ENCODE measurements at places on chromosomes 11 and 22.

DNA sequence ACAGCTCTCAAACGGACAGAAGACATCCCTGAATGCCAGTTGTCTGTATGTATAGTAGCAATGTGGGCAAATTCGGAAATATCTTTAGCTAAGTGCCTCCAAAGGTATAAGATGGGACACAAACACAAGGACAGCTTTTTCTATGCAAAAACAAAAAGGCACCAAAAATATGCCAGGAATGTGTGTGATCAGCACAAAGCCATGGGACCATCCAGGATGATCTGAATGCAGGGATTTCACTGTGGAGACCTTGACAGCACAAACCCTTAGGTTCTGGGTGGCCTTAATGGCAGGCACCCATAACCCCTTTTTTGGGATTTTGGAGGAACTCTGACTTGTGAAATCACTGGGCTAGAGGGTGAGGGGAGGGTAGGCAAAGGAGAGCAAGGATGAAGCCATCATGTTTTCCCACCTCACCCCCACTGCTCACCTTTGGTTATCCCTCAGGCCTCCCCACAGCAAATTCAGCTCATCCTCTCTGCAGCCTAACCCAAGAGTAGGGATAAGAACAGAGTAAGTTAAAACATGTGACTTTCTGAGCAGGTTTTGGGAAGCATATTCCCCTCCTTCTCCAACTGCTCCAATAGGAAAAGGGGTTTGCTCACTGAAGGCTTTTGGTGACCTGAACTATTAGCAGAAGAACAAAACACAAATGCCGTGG lies 154.6 kb downstream of the SNX19 start:
- peak; percentile 40 for DNase-seq

DNA sequence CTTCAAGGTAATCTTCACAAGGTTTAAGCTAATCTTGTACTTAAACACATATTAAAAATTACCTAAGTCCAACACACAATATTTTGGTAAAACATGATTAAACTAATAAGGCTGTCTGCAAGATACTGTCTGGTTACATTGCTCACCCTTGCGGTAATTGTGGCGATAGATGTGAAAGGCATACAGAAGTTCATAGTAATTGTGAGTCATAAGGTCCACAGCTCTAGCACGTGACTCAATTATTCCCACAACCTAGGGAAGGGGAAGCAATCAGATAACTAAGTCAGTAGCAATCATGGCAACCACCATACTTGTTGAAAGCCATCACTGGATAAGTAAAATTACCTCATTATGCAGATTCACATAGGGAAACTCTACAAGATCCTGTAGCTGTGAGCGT lies 30.5 kb upstream of the FNBP4 start:
- no peak for DNase-seq

- DNase-seq, result no peak
Measured at GRCh38 chr11:73323464-73323863, 15.4 kb downstream of the ARHGEF17 start.

DNA sequence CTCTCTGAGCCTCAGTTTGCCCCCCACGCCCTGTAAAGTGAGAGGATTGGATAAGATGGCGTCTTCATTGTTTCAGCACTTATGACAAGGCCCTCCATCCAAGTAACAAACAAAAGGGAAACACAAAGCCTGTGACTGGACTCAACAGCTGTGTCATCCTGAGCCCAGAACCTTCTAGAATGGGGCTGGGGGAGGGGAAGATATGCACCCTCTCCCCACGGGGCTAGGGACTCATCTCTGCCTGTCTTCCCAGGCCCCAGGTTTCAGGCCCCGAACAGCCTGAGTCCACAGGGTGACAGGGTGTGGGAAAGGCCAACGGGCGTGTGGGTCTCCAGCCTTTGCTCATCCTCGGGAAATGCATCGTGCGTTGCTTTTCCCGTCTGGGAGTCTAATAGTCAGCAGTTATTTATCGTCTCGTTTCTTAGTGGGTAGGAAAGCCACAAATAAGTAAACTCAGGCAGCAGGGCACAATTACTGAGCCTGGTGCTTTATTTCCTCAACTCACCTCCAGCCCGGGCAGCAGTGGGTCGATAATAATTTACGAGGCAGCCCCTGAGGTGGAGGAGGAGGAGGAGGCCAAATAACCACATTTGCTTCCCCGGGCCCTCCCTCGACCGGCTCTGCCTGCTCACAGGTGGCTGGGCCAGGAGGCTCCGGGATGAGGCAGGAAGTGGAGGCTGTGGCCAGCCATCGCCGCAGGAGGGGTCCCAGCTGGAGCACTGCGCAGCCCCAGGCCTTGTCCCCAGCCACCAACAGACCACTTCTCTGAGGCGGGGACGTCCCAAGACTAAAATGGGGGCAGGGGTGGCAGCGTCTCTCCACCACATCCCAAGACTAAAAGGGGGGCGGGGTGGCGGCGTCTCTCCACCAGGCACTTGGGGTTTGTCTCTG lies 54.4 kb downstream of the FLRT1 start:
- no peak for DNase-seq

DNA sequence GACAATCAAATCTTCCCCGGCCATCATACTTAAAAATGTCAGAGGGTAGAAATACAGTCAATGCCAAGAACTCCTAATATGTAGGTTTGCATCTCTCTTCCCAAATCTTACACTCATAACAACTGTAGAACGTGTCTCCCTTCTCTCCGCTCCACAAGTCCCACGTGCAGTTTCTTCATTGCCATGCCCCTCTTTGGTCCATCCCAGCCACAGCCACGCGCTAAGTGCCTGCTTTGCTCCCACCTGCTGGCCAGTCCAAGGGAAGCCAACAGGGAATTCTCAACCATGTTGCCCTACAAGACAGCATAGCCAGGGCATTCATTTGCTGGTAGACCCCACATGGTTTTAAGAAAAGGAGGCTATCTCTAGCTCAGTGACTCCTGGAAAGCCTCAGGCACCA lies 420.6 kb upstream of the ISX start:
- no peak for DNase-seq

DNA sequence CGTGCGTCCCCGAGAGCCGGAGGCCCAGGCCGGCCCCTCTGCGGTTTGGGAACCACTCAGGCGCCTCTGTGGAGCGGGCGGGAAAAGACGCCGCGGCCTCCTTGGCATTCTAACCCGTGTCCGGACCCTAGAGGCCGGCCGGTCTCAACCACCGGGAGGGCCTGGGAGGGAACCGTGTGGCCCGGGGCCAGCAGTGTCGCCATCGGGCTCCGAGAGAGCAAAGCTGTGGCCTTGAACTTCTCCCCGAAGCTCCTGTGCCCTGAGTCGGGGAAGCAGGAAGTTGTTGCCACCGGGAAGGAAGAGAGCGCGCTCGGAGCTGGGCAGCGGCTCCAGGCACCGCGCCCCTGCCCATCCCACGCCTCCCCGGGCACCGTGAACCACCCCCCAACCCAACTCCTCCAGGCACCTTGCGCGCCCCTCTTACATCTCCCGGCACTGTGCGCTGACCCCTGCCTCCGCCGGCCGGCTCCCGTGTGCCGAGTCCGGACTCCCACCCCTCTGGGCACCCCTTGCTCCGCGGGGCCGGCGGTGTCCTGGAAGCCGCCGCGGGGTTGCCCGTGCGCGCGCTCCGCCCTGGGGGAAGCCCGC lies 80.0 kb upstream of the PPARA start:
- no peak for DNase-seq

DNA sequence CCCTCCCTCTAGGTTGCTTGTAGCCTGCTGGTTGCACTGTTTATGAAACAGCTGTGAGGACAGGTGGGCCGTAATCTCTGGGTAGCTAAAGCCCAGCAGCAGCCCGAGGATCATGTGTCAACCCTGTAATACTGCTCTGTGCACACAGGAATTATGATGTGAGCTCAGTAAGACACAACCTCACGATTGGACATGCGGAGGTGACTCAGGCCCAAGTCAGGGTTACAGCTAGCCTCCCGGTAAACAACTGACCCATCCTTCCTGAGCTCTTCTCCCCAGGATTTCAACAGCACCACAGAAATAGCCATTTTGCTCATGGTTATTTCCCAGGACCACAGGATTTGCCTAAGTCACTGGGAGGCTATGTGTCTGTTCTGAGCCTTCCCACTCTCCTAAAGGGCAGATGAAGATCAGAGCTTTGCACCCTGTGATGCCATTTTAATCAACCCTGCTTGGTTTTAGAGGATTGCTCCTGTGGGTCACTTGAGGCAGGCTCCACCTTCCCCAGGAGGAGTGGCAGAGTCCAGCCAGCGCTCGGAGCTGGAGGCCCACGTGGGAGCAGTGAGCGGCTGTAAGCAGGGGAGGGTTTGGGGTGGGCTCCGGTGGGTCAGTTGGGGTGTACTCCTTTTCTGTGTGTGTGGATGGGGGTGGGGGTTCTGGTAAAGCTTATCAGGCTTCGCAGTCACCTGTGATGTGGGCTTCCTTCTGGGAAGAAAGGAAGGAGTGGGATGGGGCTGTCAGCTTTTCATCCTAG lies at the start of gene AMPD3:
Gene AMPD3, plus strand, starts transcription at position 387 of the 754 bp plus-strand sequence. CDS start 6,256 bp downstream, outside the sequence.
- no peak for DNase-seq

DNA sequence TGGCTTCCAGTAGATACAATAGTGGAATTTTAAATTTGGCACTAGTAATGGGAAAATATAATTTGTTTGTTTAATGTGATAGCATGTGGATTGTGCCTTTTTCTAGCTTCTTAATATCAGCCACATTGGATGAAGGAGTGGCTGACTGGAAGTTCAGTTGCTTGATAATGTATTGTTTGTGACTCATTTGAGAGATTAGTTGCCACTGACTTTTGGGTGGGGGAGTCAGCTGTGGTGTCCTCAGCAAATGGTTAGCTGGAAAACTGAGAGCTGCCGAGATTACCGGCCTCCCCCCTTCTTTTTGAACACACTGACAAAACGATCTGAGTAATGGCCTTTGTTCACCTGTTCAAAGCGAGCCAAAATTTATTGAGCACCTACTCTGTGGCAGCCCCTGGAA lies 5.5 kb downstream of the JAM3 start:
- no peak for DNase-seq

GRCh38 chr11:2529173-2529572 lies 84.4 kb downstream of the KCNQ1 start:
- DNase-seq, result no peak

- no peak for DNase-seq
Measured at GRCh38 chr11:92709329-92709728, 260.1 kb upstream of the MTNR1B start.

- no peak for DNase-seq
Measured at GRCh38 chr22:33747576-33748180, 172.6 kb downstream of the LARGE1 start.

DNA sequence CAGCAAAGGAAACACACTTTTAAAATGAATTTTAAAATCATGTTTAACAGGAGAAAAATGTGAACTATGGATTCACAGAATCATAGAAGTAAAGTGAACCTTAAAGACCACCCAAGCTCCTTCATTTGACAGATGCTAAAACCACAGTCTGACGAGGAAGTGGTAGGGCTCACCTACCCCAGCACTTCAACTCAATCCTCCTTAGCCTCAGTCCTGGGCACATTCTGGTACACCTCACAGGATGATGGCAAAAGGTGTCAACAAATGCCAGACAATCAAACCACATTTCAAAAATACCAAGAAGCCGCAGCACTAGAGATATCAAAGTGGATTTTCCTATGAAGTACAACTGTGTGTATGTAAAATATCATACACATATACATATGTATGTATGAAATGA lies 43.1 kb downstream of the PITPNB start:
- DNase-seq, result no peak

- no peak for DNase-seq
Measured at GRCh38 chr22:45534339-45535192, 31.9 kb downstream of the FBLN1 start.

- no peak for DNase-seq
Measured at GRCh38 chr11:128719556-128719824, 25.6 kb downstream of the FLI1 start.

- no peak for DNase-seq
Measured at GRCh38 chr11:225734-226453, 10.2 kb downstream of the SIRT3 start.

- no peak for DNase-seq
Measured at GRCh38 chr11:92035488-92035887, 189.1 kb upstream of the FAT3 start.

- no peak for DNase-seq
Measured at GRCh38 chr11:92306966-92307510, 82.4 kb downstream of the FAT3 start.

- DNase-seq, result no peak
Measured at GRCh38 chr11:115653076-115653475, 148.9 kb upstream of the CADM1 start.

GRCh38 chr11:78076733-78077403 lies 2.8 kb downstream of the NDUFC2 start:
- DNase-seq, result no peak

DNA sequence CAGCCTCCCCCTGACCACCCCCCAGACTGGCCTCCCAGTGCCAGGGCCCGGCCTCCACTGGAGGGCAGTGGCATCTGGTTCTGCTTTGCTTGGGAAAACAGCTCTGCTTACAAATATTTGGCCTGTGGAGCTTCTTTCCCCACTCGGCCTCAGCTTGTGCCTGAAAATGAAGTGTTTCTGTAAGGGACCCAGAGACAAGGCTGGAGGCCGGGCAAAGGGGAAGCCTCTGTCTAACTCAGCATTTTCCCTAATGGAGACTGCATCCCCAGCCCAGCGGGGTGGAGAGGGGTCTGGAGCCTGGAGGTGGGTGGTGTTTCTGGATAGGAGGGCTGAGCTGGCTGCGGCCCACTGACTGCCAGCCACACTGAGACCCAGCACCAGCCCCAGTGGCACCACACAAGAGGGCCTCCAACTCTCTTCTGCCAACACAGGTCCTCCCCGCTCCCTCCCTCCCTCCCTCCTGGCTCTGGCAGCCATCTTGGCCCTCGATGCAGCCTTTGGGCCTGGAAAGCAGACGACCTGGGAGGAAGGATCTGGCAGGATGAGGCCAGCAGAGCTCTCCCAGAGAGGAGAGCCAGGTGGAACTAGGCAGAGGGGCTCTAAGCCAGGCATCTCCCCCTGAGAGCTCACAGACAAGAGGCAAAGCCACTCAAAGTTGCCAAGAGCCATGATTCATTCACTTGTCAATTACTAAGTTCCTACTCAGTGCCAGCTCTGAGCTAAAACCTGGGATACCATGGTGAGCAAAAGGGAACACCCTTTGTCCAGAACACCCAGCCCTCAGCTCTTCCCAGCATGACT lies 77.1 kb upstream of the CD82 start:
- no peak for DNase-seq

- no peak for DNase-seq
Measured at GRCh38 chr11:62931499-62932278, 10.5 kb upstream of the CHRM1 start.

GRCh38 chr11:68994161-68994893 lies 13.5 kb upstream of the MRGPRD start:
- no peak for DNase-seq

- DNase-seq, result no peak
Measured at GRCh38 chr11:10441652-10442503, 13.2 kb upstream of the AMPD3 start.

- DNase-seq, result no peak
Measured at GRCh38 chr11:27705873-27706820, 5.9 kb upstream of the BDNF start.

Data from iPS DF 19.7 (cell line).